ENCODE measurements at places on chromosomes 13 and 19.

DNA sequence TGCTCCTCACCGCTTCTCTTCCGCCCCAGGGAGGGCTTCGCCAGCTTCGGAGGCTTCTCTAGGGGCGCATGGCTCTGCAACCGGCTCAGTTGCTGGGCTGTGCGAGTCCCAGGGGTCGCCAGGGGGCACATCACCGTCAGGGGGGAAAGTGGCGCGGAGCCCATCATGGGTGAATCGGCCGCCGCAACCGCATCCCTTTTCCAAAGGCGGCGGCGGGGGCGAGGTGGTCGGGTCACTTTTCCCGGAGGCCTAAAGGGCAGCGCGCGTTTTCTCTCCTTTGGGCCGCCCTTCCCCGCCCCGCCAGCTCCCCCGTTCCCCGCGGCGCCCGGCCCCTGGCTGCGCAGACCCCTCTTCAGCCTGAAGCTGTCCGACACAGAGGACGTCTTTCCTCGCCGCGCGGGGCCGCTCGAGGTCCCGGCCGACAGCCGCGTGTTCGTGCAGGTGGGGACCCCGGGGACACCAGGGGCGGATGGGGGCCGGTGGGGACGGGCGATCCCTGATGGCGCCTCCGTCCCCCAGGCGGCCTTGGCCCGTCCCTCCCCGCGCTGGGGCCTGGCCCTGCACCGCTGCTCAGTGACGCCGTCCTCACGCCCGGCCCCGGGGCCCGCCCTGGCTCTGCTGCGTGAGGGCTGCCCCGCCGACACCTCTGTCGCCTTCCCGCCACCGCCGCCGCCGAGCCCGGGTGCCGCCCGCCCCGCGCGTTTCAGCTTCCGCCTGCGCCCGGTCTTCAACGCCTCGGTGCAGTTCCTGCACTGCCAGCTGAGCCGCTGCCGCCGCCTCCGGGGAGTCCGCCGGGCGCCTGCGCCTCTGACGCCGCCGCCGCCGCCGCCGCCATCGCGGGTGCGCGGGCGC, 1.7 kb downstream of the TGFBR3L start:
- no peak for DNase-seq

- no peak for DNase-seq
These were observed 11.1 kb downstream of the ZNF473 start for GRCh38 chr19:50036908-50037307.

- no peak for DNase-seq
These were observed 788.2 kb downstream of the SLITRK5 start for GRCh38 chr13:88459331-88459730.

GRCh38 chr19:40336601-40336900, 11.6 kb downstream of the C19orf47 start:
- no peak for DNase-seq

GRCh38 chr13:113333076-113333475, 30.9 kb downstream of the GRTP1 start:
- DNase-seq, result no peak

DNA sequence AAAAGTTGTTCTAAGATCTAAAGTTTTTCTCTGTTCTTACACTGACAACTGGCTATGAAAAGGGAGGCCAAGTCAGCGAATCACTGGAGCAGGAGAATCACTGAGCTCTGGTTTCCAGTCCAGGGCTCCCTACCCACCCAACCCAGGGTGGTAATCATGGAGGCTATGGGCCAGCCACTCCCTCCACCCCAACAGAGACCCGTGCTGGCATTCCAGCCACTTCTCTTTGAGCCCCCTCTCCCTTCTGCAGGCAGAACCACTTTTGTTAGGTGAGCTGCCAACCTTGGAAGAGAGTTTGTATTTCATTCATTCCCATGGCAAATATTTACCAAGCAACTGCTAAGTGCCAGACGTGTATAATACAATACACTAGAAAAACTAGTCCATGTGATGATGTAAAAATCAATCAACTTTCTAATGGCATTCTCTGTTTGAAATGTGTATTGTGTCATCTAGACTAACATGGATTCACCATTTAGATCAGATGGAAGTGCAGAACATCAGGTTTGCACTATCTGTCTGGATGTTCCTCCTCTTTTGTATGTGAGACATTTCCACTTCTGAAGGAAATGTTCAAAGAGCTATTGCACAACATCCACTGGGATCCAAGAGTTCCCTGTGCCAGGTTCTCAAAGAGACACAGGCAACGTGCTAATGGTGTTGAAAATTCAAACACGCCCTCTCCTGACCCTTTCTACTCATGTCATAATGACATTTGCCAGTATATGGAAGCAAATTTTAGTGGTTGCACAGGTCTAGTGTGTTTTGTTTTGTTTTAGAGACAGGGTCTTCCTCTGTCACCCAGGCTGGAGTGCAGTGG, 5.3 kb downstream of the MLNR start:
- DNase-seq, result no peak

GRCh38 chr13:20182231-20182846, 10.4 kb downstream of the GJB2 start:
- no peak for DNase-seq

Data from gastrocnemius medialis (tissue), 4 donors.